ENCODE measurements at places on chromosomes 16 and 17.

GRCh38 chr17:63961355-63962212 lies 11.1 kb downstream of the SCN4A start:
- peak; percentile 54 for DNase-seq

DNA sequence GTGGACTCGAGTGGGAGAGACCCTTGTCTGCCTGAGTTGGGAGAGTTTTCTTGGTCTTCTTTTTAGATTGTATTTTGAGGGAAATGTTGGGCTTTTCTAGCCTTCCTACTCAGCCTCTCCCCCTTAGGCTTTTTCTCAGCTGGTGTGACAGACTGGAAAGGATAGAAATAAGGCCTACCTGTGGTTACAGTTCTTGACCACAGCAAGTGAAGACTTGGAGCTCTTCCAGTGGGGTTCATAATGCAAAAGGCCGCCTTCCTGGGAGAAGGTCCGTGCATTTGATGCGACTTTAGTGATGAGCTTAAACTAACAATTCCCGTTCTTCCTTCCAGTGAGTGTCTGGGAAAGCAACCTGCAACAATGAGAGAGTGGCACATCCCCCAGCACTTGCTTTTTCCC lies 56.8 kb downstream of the B9D1 start:
- DNase-seq, result peak; percentile 55

GRCh38 chr17:80284631-80285030 lies 24.0 kb downstream of the RNF213 start:
- no peak for DNase-seq

GRCh38 chr16:65394281-65394680 lies 272.4 kb upstream of the CDH11 start:
- DNase-seq, result no peak

DNA sequence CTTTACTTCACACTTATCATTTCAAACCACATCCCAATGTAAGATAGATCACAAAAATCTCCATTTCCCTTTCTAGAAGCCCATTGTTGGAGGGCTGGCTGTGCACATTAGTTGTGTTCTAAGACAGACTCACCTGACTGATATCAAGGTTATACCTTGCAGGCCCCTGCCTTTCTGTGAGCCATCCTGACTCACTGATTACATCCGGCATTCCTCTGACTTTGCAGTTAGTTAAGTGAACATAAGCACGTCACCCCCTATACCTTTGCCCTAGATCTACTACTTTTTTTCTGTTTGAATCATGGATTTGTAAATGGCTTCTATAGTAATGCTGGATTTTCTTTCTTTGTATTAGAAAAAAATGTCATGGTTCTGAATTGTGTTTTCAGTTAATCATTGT lies 78.3 kb downstream of the TANGO6 start:
- no peak for DNase-seq

DNA sequence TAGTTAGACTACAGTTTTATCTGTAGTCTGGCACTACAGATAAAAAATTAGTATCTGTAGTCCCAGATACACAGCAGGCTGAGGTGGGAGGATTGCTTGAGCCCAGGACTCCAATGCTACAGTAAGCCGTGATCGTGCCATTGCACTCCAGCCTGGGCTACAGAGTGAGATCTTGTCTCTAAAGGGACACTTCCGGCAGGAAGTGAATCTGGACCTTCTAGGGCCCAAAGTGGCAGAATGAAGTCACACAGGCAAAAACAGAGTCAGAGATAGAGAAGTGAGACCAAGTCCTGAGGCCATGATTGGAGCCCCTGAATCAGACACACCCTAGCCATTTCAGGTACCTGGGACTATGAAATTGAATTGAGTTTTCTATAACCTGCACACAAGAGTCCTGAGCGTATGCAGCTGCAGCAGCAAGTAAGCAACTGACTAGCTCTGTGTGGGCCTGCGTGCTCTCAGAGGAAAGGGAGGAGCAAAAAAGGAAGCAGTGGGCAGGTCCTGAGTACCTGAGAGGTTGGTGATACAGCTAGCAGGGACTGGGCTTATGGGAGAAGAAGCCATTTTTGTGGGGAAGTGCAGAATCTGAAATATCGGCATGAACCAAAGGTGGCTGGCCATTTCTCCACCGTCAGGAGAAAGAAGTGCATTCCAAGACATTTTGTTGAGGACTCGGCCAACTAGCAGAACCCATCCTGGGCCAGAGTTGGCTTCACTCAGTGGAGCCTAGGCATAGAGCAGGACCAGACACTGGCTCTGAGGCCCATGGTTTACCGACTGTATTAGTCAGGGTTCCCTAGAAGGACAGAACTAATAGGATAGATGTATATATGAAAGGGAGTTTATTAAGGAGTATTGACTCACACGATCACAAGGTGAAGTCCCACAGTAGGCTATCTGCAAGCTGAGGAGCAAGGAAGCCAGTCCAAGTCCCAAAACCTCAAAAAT lies 27.2 kb upstream of the BRD7 start:
- peak; percentile 19 for DNase-seq

DNA sequence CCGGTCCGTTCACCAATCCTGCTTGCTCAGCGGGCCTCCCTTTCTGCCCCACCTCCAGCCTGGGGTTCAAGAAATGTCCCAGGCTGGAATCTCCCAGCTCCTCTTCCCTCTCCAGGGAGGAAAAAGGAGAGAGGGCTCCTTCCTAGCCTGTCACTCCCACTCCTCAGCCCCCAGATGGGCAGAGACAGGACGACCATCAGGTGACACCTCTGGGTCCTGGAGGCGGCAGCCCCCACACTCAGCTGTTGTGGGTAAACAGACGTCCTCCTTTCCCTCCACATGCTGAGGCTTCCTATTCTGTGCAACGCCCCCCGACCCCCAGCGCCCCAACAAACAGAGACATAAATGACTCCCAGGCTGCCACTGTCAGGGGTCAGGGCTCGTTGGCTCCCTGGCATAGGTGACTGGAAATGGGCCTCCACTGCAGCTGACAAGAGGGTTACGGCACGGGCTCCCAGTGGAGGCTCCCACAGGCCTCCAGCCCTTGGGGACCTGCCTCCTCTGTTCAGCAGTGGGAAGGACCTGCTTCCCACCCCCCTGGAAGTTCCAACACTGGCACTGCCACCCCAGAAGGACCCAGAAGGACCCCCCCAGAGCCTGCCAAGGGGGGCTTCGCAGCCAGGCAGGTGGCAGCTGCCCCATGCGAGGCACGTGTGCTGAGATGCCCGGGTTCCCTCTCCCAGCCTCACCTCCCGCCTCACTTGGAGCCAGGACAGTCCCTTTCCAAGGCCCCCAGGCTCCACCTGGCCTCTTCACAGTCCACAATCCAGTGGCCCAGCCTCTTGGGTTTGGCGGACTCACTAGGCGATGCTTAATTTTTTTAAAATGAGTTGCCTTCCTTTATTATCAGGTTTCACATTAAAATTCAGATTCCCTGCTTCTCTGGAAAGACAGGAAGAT lies 232.3 kb downstream of the KATNIP start:
- no peak for DNase-seq

GRCh38 chr16:23682181-23682580 lies 3.5 kb downstream of the PLK1 start:
- no peak for DNase-seq

GRCh38 chr17:10295728-10296343 lies 77.0 kb downstream of the MYH13 start:
- DNase-seq, result peak; percentile 25

DNA sequence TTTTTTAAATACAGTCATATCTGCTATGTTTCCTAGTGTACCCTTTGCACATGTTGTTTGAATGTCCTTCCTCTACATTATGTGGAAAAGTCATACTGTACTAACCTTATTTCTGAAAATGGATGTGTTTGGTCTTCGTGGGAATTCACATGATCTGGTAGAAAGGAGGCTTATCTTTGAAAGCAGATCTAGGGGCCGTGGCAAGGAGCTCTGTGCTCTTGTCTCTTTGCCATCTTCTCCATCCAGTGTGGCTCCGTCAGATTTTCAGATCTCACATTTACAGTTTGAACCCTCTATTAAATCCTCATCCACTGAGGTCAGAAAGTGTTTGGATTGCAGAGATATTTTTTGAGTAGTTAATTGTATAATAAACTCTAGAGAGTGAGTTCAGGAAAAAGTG lies 32.9 kb downstream of the MAP2K4 start:
- no peak for DNase-seq

- DNase-seq, result no peak
These were observed 10.4 kb downstream of the GALK1 start for GRCh38 chr17:75754378-75755204.

DNA sequence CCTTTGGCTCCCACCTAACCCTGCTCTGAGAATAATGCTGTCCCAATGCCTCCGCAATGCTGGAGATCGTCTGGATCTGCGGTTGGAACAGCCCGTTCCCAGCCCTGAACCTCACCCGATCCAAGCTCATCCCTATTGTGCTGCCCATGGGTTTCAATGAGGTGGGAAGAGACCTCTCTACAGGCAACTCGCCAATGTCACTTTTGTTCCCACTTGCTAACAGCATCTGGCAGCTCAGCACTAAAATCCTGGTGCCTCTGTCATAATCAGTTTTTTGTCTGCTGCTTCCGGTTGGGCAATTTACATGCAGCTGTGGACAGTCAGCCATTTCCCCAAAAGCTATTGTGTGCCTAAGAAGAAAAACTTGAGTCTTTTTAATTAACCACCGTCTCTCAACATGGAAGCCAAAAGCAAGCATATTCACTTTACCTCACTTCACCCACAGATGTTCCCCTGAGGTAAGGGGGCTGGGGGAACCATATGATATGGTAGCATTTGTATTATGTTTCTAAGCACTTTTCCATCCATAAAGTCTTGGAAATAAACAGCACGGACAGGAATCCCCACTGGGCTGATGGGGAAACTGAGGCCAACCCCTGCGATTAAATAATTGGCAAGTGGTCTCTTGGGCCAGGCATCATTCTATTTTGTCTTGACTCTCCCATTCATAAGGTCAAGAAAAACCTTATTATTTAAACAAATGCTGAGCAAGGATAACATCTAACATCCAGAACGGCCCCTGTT lies 159.2 kb upstream of the CDH5 start:
- DNase-seq, result no peak

- no peak for DNase-seq
These were observed 45.2 kb downstream of the TMEM100 start for GRCh38 chr17:55677446-55677845.

GRCh38 chr16:23280483-23280967 lies 21.6 kb upstream of the SCNN1B start:
- DNase-seq, result no peak

- no peak for DNase-seq
These were observed 24.3 kb downstream of the LITAF start for GRCh38 chr16:11562411-11562810.

DNA sequence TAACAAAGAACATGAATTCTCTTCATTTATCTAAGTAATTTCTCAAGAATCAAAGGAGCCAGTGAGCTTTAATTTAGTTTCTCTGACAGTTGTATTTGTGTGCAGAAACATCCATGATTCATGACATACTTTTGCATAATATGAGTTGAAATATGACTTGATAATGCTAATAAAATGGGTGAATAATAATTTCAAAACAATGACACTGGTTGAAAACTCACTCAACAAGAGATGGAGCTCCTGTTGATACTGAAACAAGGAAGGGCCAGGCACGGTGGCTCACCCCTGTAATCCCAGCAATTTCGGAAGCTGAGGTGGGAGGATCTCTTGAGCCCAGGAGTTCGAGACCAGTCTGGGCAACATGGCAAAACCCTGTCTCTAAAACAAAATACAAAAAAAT lies 147.0 kb downstream of the MAP2K6 start:
- no peak for DNase-seq

DNA sequence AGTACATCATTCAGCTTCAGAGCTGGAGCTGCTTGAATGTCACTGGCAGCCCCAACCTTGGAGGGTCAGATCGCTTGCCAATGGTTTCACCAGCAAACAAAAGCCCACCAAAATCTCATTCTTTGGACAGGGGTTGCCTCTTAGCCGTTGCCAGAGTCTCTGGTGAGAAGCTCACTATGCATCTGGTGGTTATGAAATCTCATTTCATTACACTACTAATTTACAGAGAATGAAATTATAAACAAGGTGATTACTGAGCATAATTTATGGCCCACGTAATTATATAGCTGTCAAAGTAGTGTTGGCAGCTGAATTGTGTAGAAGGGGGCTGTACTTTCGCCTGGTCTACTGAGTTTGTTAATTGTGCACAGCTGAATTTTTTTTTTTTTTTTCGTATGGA lies 688.9 kb upstream of the KIF2B start:
- DNase-seq, result no peak

DNA sequence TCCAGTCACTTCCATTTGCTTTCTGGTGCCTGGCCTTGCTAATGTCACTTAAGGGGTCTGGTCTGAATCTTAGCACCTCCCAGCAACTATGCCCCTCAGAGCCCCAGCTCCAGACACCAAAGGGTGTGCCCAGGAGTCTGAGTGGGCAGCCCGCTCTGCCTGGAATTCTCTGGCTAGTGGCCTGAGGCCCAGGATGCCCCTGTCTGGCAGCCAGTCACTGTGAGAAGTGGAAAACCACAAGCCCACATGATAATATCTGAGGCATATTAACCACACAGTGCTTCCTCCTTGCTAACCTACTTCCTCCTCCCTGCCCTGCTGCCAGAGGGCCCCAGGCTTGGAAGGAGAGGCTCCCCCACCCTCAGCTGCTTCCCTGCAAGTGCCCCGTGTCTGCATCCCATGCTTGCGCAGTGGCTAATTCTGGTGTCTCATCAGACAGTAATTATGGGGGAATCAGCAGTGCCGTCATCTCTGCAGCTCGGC lies 14.0 kb downstream of the SRCIN1 start:
- peak; percentile 14 for DNase-seq

GRCh38 chr17:38352245-38353085 lies 821 bp downstream of the SOCS7 start:
- no peak for DNase-seq

- no peak for DNase-seq
These were observed 100.0 kb downstream of the WWOX start for GRCh38 chr16:78199325-78200022.

DNA sequence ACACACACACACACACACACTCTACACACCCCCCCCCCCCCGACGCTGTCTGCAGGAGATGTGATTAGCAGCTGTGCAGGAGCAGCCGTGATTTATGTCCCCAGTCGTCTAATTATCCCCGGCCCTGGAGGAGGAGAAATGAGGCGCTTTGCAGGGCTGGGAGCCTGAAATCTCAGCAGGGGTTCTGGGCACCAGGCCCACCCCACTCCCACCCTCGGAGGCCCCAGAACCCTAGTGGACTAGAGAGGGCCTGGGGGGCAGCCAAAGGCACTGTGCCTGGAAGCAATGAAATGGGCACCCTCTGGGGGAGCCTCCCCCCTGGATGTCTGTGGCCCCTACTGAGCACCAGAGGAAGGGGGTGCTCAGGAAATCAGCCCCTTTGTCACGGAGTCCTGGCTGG lies 134.2 kb upstream of the CIBAR2 start:
- DNase-seq, result no peak

GRCh38 chr16:60204181-60204580 lies 1470.1 kb upstream of the GOT2 start:
- DNase-seq, result no peak

GRCh38 chr17:63973247-63973646 lies 529 bp upstream of the SCN4A start:
- no peak for DNase-seq

DNA sequence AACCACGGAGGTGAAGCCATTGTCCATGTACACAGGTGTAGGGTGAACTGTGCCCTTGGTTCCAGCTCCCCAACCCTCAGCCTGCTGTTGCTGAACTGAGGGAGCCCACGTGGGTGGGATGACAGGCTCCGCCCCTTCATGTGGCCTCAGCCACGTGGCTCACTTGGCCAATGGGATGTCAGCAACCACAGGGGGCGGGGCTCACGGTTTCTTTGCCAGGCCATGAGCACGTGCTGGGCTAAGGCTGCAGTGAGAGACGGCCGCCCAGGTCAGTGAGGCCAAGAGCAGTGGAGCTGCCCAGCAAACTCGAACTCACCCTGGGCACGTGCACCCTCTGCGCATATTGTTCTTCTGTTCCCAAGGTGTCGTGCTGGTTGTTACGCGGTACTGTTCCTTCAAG lies 282.6 kb downstream of the IRF8 start:
- no peak for DNase-seq

GRCh38 chr16:11372073-11372828 lies 27.0 kb downstream of the RMI2 start:
- DNase-seq, result no peak
